Bone marrow (tissue), 2 donors: ENCODE measurements at places on chromosomes 16 and 17.

DNA sequence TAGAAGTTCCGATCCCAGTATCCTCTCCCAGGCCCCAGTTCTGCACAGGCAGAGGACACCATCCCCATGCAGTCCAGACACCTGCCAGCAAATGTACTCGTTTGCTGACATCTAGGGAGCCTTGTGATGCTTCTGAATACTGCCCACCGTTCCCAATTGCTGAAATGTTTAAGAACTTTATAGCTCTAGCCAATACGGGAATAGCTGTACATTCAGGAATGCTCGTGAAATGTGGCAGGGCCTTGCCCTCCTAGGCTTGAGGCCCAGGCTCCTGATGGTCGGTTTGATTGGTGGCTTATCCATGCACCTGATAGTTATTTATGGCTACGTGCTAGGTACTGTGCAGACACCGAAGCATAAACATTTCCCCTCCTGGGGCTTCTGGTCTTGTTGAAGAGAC lies 255.5 kb downstream of the PRKCA start:
- no peak for DNase-seq

- DNase-seq, result no peak
Observed at GRCh38 chr17:978103-979093, 1.2 kb downstream of the NXN start.

DNA sequence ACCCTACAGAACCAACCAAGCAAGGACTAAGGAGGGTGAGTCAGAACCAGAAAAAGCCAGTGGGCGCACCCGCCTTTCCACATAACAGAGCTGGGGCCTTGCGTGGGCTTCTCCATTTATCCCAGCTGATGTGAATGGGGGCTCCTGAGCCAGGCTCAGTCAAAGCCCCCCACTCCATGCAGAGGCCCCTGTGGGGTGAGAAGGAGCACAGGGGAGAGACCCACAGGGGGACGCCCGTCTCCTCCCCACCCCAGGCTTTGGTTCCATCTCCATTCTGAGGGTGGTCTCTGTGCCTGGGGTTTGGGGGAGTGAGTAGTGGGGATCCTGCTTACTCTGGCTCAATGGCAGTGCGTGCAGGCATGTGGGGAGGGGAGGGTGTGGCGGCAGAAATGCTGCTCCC lies 210.1 kb upstream of the TNRC6C start:
- no peak for DNase-seq

GRCh38 chr17:32111141-32111771 lies 31.0 kb upstream of the RHOT1 start:
- DNase-seq, result no peak

DNA sequence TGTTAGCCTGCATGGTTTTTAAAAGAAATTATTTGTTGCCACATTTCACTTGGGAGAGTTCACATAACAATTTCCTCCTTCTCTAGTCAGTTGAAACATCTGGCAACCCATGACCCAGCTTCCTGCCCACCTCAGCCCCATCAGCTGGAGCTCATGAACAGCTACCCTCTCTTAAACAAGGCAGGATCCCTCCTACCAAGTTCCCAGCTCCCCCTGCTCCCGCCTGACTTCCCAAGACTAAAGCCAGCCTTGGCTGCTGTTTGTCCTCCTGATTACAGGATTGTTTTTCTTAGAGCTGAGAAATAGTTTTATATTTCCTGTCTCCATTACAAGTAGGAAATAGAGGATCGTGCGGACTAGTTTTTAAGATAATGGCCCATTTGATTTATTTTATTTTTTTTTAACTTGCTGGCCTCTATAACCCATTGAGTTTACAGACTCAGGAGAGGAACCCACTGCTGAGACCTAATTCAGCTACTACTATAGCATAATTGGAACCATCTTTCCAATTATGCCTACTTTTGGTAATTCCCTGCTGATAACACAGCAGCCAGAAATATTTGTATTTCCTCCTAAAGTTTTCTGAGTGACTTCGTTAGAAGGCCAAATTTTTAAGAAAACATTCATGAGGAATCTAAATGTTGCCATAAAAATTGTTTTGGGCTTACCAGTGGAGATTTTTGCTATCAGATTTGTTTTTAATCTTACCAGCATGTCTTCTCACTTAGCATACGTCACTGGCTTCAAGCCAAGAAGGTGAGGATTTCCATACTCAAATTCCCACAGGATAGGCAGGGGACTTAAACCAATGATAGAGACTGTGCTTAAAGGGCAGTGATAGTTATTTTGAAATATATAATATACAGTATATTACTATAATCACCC lies 90.0 kb downstream of the ELAC2 start:
- no peak for DNase-seq
